ENCODE measurements at places on chromosomes 7 and 10.

GRCh38 chr7:21934808-21935207, 10.9 kb downstream of the CDCA7L start:
- no peak for DNase-seq

GRCh38 chr7:122273117-122273516, 31.4 kb downstream of the FEZF1 start:
- no peak for DNase-seq

GRCh38 chr7:85730012-85730411, 543.2 kb upstream of the SEMA3D start:
- peak; percentile 24 for DNase-seq

DNA sequence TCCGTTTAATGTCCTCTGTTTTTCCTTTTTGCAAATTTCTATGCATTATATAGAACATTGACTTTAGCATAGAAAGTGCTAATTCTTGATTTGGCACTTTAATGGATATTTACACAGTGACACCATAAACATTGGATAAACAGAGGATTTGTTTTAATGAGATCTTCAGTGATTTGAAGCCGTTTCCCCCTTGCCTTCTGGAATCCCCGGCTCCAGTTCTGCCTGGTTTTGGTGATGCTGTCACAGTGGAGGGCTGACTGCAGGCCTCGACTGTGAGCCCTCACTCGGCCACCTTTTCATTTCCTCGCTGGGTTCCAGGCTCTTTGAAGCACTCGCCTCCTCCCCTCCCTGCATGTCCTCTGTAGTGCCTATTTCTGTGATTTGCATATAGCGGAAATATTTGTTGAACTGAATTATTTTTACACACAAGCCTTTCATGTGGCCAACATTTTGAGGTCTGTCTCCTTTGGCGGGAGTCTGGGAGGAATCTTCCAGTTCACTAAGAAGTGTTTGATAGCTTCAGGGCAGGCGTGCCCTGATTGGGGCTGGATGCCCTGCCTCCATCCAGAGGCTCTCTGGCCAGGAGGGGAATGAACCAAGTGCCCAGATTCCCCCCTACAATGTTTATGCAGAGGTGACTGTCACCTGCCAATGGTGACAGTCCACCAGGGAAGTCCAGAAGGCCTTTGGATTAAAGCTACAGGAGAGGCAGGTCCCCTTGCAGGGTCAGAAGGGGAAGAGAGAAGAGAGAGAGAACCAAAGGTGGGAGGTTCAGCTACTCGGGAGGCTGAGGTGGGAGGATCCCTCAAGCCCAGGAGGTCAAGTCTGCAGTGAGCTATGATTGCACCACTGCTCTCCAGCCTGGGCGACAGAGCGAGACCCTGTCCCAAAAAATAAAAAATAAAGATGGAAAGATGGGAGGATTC, 67.5 kb downstream of the CUX1 start:
- no peak for DNase-seq

DNA sequence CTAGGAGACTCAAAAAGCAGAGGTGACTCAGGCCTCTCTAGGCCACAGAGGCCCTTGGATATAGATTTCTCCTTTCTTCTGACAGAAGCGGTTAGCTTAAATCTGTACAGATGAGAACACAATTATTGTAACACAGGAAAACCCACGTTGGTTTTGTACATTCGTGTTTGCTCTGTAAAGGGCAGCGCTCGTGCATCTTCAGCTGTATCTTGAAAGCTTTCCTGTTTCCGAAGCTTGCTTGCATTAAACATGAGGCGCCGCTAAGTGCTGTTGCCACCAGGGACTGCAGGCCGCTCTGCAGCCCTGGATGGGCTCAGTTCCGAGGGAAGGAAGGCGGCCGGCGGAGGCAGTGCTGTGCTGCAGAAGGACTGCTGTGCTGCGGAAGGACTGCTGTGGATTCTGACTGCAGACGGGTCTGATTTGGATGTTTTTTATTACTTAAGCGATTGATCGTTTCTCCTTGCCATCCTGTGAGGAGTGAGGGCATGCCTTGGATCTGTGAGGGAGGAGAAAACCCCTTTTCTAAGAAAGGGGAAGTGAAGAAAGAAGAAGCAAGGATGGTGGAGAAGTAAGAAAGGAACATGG, 53.3 kb downstream of the FHIP2A start:
- no peak for DNase-seq

GRCh38 chr10:62779487-62780248, 24.9 kb upstream of the ADO start:
- no peak for DNase-seq

DNA sequence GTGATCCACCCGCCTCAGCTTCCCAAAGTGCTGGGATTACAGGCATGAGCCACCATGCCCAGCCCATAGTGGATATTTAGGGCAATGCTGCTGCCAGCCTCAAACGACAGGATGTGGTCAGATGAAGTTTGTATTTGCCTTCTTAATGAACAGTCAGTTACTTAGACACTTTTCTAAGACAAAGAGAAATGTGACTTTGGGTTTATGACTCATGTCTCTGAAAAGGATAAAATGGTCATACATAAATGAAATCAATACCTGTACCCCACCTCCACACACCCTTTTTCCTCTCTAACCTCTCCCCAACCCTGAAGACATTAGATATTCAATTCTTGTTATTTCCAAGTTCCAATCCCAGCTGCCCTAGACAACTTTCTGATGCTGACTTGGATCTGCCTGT, 109.3 kb upstream of the INSIG1 start:
- peak; percentile 32 for DNase-seq

DNA sequence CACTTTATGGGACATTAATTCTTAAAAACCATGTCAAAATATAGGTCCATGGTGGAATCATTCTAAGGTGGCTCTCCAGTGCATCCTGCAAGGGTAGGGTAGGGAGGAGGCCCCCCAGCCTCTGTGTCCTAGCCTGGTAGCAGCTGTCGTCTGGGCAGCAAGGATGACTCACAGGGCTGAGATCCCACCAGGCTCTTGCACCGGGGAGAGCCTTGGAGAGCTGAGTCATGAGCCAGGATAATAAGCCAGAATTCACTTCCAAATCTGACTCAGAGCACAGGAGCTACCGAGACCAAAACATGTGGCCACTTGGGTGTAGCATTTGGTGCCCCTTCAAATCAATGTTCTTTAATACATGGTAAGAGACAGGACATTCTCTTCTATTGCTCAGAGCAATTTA, 298.5 kb downstream of the NEBL start:
- DNase-seq = no peak

GRCh38 chr10:58937423-58937822, 239.0 kb upstream of the PHYHIPL start:
- DNase-seq = no peak

GRCh38 chr10:15325944-15326284, 45.2 kb downstream of the FAM171A1 start:
- DNase-seq = no peak

DNA sequence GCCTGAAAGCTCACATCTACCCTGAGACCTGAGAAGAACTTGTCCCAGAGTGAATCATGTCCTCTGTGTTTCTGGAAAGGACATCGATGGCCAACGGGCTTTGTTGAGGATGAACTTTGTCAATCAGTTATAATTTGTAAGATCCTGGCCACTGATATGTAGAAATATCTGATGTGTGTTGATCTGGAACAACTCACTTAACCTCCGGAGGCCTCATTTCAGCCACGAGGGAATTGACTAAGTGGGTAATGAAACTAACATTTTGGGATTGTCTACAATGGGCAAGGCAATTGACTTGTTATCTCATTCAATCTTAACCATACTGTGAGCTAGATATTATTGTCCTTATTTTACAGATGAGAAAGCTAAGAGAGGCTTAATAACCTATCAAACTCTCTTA, 468.1 kb upstream of the NRP1 start:
- no peak for DNase-seq

GRCh38 chr10:130558746-130559546, 422.8 kb downstream of the GLRX3 start:
- DNase-seq = no peak

- no peak for DNase-seq
Observed at GRCh38 chr10:16030562-16030961, 170.3 kb upstream of the MINDY3 start.

DNA sequence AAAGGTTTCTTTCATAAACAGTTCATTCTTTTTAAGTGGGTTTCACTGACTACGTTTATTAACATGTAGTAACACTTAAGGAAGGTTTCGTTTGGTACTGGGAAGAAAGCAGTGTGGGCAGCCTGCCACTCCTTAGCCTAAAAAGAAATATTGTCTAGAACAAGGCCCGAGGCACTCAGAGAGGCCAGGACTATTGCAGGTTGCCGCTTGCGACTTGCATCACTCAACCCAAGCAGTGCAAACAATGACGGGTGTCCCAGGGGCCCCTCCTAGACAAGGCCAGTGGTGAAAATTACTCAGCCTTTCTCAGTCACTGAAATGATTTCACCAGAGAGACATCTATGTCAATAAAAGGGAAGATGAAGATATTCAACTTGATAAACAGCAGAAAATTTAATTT, 243.9 kb downstream of the SNX13 start:
- DNase-seq = peak; percentile 97

GRCh38 chr10:103740611-103741010, 114.8 kb downstream of the SH3PXD2A start:
- no peak for DNase-seq

DNA sequence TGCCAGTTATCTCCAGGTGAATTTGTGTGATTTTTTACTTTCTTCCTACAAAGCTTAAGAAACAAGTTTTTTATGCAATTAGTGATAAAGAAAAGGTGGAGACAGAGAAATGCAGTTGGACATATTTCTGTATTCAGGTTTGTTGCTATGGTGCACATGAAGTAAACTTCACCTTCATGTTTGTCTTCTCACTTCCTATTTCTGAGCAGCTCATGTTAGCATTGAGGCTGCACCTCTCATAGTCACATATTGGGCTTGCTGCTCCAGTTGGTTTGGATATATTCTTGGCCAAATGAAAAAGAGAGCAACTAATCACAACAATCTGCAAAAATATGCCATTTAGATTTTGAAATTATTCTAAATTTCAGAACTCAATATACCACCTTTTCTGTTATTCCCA, 475.6 kb upstream of the ZWINT start:
- DNase-seq = no peak

All from foreskin melanocyte (primary cell).